ENCODE measurements at places on chromosomes 1 and 21.

GRCh38 chr1:109654519-109654918 is 1.4 kb upstream of the GSTM4 start:
- DNase-seq: no peak

DNA sequence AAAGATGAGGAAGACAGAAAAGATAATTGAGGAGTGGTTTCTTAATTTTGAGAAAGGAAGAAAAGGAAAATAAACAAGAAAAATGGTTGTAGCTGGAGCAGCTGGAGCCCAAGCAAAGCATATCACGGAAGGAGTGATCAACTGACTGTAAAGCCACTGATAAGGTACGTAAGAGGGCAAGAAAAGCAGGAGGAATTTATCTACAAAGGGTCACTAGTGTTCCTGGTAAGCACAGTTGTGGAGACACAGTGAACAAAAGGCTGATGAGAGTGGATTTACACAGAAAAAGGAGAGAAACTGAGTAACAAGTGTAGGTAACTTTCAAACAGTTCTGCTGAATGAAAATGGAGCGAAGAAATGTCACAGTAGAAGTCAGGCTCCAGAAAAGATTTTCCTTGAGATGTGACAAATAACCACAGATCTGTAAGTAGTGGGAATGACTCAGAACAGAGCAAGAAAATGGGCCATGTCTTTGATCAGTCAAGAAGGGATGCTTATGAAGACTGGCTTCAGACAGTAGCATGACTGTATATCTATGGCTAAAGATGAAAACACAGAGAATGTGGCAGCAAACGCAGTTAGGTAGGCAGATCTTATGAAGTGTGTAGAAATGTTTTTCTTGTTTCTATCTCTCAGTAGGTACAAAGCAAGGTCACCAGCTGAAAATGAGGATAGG is 45.6 kb upstream of the RBM34 start:
- DNase-seq: no peak

- DNase-seq: no peak
Observed at GRCh38 chr1:156752843-156753482, 1.5 kb upstream of the HDGF start.

- no peak for DNase-seq
Observed at GRCh38 chr1:62746809-62747138, 37.2 kb upstream of the ATG4C start.

DNA sequence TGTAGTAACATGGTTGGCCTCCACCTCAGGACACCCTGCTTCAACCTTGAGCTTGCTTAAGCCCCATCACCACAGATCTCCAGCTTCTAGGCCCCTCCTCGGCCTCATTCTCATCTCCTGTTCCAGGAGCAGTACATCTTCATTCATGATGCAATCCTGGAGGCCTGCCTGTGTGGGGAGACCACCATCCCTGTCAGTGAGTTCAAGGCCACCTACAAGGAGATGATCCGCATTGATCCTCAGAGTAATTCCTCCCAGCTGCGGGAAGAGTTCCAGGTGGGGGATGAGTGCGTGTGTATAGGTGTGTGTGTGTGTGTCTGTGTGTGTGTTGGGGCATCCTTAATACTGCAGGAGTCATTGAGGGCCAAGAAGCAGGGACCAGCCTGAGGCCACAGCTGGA is 79.6 kb downstream of the PTPRU start:
- DNase-seq: no peak

DNA sequence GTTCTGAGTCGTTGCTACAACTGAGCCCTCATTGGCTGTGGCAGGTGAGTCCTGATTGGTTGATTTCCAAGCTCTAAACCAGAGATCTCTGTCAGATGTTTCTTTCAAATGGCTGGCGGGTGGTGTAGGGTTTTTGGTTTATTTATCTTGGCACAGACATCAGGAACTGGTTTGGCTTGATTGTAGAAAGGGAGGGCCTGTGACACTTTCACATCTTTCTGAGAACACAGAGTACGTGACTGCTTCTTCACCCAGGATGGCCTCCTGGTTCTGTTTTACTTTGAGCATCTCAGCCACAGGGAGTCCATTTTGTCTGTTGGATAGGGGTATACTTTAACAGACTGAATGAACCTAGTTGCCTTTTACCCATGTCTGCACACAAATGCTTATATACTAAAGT is 89.4 kb upstream of the GPR52 start:
- DNase-seq: no peak

GRCh38 chr1:167708940-167709389 is 12.8 kb upstream of the MPZL1 start:
- no peak for DNase-seq

- no peak for DNase-seq
Observed at GRCh38 chr1:108201687-108202086, 1.5 kb upstream of the SLC25A24 start.

DNA sequence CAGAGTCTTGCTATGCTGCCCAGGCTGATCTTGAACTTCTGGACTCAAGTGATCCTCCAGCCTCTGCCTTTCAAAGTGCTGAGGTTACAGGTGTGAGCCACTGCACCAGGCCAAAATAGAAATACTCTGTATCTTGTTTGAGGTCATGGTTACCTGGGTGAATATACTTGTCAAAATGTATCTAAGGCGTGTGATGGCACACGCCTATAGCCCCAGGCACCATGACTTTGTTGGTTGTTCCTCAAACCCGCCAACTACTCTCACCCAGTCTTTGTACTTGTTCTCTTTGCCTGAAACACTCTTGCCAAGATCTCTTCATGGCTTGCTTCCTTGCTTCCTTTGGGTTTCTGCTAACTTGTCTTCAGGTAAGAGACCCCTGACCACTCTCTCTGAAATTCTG is 38.0 kb upstream of the RGS5 start:
- peak; percentile 48 for DNase-seq

GRCh38 chr1:183970516-183971300 is 66.8 kb downstream of the COLGALT2 start:
- DNase-seq: no peak

- DNase-seq: no peak
Observed at GRCh38 chr1:27316860-27317259, 5.1 kb upstream of the TMEM222 start.

GRCh38 chr1:59151860-59152259 is 145.0 kb upstream of the FGGY start:
- DNase-seq: no peak

DNA sequence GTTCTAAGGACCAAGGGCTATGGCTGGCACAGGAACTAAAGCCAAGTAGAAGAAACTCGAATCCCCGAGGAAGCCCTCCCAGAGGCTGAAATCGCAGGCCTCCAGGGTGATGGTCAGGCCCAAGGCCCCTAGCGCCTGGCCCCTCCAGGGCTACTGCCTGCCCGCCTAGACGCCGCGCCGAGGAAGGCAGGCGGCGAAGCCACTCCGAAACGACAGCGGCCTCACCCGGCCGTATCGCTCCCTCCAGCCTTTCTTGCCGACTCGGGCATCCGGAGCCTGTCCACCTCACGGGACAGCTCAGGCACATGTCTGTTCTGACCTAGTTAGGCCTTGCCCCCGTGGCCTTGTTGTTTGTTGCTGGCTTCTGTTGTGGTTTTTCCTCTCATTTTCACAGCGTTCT is 9.7 kb upstream of the LHX8 start:
- DNase-seq: no peak

- DNase-seq: no peak
Observed at GRCh38 chr1:231485029-231485784, 43.3 kb upstream of the TSNAX start.

GRCh38 chr1:53634571-53634979 is 104.4 kb downstream of the GLIS1 start:
- DNase-seq: no peak

- DNase-seq: no peak
Observed at GRCh38 chr1:2130871-2131289, 63.7 kb downstream of the FAAP20 start.

GRCh38 chr1:59730759-59731478 is 83.8 kb upstream of the HOOK1 start:
- peak; percentile 91 for DNase-seq

DNA sequence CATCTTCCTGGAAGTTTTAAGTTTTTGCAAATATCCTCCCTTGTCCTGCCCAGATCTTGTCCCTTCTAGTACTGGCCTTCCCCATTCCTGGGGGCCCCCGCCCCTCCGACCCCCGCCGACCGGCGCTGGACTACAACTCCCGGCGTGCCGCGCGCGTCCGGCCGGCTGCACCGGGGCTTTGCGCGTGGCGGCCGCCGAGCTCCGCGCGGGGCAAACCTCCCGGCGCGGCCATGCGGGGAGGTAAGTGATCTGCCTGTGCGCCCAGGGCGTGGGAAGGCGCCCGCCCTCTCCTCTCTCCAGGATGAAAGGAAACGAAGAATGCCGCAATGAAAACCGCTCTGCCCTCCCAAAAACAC is 3.2 kb upstream of the SAMD13 start:
- peak; percentile 21 for DNase-seq

- DNase-seq: no peak
Observed at GRCh38 chr1:207860531-207860930, 50.4 kb downstream of the CD34 start.

DNA sequence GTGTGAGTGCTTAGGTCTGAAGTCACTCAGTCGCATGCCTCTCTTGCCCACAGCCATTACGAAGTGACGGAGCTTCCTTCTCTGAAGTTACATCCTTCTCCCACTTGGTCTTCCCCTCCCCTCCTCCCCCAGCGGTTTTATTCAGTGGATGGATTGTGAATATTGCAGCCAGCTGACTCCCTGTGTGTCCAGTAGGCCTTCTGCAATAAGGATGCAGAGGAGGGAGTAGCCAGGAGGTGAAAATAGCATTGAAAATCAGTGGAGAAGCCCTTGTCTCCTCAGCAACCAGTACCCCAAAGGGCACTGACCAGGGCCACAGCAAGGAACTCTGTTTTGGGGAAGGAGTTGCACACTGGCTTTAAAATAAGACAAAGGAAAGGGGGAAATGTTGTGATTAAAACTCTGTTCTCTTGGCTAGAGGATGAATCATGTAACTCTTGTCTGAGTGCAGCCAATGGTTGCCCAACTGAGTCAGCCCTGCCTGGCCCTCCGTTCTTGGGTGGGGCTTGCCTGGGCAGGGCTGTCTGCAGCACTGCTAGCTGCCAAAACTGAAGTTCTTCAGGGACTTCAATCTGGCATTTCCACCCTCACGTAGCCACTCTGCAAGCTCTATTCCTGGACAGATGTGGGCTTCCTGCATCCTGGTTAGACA is 4.3 kb downstream of the S100A10 start:
- DNase-seq: peak; percentile 97

- DNase-seq: no peak
Observed at GRCh38 chr1:44705470-44705869, 25.5 kb downstream of the RNU5D-1 start.

GRCh38 chr1:160951443-160952128 is 3.0 kb downstream of the ITLN2 start:
- DNase-seq: peak; percentile 82

DNA sequence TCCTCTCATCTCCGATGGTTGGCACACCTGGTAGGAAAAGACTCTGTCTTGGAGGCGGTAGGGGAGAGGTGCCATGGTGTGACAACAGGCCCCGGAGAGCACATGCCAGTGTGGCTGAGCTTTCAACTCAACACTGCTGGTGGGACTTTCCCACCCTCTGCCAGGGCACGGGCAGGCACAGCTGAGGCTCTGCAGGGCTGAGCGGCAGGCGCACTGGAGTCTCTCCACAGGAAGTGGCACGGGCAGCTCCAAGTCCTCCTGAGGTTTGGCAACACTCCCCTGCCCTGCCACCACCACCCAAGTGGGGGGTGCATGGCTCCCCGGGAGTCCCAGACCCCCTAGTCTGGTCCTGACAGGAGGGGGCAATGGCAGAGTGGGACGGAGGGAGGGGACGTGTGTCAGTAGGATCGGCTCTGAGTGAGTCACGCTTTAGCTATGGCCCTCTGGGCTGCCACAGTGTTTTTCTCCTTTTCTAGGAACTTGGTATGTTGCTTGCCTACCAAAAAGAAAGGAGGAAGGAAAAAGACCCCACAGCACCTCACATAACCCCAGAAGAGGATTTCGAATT is 27.3 kb upstream of the EVA1B start:
- peak; percentile 77 for DNase-seq

GRCh38 chr1:198564716-198565115 is 24.2 kb upstream of the ATP6V1G3 start:
- no peak for DNase-seq

GRCh38 chr1:118826669-118827068 is 161.5 kb downstream of the TBX15 start:
- DNase-seq: peak; percentile 50

- no peak for DNase-seq
Observed at GRCh38 chr1:239731082-239731748, 344.8 kb downstream of the CHRM3 start.

DNA sequence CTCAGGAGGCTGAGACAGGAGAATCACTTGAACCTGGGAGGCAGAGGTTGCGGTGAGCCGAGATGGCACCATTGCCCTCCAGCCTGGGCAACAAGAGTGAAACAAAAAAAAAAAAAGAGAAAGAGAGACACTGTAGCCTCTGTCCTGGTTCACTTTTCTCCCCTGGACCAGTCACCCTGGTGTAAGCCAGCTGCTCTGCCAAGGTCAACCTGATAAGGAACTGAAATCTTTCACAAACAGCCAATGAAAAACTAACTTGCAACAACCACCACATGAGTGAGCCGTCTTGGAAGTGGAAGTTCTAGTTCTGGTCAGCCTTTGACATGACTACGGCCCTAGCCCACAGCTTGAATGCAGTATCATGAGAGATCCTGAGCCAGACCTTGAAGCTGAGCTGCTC is 36.8 kb upstream of the CXADR start:
- DNase-seq: no peak

DNA sequence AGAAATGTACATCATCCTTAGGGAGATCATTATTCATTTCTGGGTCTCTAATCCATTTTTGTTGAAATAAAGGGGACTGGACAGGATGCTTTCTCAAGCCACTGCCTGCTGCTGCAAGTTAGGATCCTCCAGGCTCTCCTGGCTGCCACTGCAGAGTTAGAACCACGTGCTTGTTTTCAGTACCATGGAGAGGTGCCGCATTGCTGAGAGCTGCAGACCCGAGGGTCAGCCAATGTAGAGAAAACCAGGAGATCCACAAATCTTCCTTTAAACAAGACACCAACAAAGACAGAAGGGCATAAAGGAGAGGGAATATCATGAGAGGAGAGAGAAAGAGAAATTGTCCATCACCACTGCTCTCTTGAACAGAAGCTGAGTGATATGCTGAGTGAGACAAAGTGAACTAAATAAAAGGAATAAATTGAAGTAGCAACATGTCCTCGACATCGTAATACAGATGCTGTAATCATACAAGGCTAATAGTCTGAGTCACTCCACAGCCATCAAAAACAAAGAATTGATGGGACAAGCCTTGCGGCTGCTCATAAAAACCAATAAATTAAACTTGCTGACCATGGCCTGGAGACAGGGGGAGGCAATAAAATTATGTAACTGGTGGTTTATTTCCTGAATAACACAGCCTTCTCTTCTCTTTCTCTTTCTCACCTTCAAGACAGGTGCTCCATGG is 255.7 kb downstream of the OMA1 start:
- DNase-seq: peak; percentile 51

DNA sequence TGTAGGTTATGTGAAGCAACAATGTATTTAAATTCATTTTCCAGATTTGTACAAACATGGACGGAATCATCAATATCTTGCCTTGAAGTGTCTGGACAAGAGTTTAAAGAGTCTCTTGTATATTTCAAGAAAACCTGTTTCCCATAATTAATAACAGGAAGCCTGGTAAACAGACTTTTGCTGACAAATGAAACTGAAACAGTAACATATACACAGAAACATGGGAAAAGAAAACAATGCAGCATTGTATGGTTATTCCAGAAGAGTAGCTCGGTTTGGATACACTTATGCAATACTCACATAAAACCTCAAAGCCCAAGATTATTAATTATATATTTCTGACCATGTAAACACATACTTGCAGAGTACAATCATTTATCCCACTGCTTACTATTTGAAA is 265.5 kb downstream of the PTPRC start:
- DNase-seq: peak; percentile 66
